Activated CD8-positive, alpha-beta memory T cell treated with anti-CD3 and anti-CD28 coated beads, Interleukin-2, amount 50 U/mL, for 48 hours (primary cell): ENCODE measurements at places on chromosomes 2 and 18.

- no peak for DNase-seq
These were observed 816.8 kb upstream of the CRIM1 start for GRCh38 chr2:35538796-35539195.

DNA sequence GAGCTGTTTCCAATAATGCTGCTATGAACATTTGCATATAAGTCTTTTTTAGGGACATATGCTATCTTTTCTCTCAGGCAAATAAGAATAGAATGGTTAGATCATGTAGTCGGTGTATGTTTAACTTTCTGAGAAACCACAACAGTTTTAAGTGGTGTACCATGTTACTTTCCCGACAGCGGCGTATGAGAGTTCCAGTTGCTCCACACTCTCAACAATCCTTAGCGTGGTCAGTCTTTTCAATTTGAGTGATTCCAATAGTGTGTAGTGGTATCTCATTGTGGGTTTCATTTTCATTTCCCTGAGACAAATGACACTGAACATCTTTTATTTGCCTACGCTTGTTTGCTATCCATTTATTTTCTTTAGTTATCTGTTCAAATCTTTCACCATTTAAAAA is 149.5 kb downstream of the ACOXL start:
- DNase-seq, result peak; percentile 52

- DNase-seq, result no peak
These were observed 26.9 kb upstream of the DARS1 start for GRCh38 chr2:136012315-136012714.

DNA sequence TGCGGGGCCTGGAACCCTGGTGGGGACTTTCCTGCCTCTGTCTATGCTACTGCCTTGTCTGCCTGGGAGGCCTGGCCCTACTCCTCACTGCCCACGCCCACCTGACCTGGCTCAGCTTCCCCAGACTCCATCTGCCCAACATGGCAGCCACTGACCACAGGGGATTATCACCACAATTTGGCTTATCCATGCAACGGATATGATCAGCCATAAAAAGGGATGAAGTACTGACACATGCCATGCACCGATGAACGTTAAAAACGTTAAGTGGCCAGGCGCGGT is 5.9 kb upstream of the KCNF1 start:
- no peak for DNase-seq
